Stimulated activated CD8-positive, alpha-beta memory T cell treated with anti-CD3 and anti-CD28 coated beads, Interleukin-7, amount 100 ng/mL, for 1 hour (primary cell): ENCODE measurements at places on chromosomes 11 and 22.

DNA sequence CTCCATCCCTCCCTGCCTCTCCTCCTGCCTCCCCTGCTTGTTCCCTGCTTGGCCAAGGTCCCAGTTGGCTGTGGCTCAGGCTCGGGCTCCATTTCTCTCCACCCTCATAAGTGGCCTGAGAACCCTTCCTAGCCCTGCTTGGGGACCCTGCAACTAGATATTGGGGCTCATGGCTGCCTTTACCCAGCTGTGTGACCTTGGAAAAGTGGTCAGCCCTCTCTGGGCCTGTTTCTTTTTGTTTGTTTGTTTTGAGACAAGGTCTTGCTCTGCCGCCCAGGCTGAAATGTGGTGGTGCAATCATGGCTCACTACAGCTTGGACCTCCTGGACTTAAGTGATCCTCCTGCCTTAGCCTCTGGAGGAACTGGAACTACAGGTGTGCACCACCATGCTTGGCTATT, 20.3 kb upstream of the CABP2 start:
- no peak for DNase-seq

DNA sequence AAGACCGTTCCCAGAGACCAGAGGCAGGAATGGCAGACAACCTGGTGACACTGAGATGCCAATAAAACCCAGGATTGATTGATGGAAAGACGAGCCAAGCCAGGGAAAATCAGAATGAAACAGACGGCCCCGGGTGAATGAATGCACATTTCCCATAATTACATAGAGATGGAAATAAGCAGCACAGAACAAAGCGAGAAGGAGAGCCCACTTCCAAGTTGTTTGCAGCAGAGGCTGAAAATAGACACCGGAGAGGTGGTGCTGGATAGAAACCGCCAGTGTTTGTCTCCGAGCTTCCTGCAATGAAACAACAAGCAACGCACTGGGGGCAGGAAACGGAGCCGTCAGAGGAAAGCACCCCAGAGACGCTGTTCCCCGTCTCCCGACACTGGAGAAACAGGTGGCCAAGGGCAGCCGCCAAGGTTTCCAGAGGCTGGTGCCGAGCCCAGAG, 406.8 kb downstream of the SHANK2 start:
- no peak for DNase-seq

DNA sequence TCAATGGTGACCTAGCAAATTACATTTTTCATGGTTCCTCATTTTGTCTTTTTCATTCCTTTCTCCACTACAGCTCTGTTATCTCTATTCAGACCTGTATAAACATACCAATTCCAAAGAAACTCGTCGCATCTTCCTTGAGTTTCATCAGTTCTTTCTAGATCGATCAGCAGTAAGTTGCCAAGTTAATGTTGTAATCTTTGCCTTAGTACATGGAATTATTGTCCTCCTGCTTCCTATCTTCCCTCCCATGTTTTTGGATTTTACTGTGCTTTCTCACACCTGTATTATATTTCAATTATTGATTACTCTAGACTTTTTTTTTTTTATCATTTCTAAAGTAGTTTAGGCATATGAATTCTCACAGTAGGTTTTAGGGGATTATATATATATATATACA, 69.5 kb upstream of the GRIK4 start:
- no peak for DNase-seq

GRCh38 chr11:83092488-83093384, 21.0 kb upstream of the RAB30 start:
- no peak for DNase-seq

GRCh38 chr11:120907971-120908370, 115.9 kb upstream of the TBCEL start:
- no peak for DNase-seq

DNA sequence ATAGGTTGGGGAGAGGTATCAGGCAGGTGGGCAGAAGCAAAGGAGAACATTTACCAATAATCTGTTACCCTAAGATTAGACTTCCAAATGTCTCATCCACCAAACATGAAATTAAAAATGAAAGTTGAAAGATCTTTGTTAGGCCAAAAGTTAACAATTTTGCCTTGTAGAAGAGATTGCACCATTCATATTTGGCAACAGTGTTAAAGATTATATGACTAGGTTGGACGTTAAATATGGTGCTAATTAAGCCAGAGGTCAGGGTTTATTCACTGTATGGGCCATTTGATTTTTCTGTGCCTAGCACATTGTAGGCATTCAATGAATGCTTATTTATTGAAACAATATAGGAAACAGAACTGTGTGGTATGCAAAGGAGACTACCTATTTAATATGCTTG, 126.1 kb upstream of the SLC5A12 start:
- DNase-seq, result no peak

- no peak for DNase-seq
Observed at GRCh38 chr11:86186386-86186785, 58.2 kb upstream of the EED start.

DNA sequence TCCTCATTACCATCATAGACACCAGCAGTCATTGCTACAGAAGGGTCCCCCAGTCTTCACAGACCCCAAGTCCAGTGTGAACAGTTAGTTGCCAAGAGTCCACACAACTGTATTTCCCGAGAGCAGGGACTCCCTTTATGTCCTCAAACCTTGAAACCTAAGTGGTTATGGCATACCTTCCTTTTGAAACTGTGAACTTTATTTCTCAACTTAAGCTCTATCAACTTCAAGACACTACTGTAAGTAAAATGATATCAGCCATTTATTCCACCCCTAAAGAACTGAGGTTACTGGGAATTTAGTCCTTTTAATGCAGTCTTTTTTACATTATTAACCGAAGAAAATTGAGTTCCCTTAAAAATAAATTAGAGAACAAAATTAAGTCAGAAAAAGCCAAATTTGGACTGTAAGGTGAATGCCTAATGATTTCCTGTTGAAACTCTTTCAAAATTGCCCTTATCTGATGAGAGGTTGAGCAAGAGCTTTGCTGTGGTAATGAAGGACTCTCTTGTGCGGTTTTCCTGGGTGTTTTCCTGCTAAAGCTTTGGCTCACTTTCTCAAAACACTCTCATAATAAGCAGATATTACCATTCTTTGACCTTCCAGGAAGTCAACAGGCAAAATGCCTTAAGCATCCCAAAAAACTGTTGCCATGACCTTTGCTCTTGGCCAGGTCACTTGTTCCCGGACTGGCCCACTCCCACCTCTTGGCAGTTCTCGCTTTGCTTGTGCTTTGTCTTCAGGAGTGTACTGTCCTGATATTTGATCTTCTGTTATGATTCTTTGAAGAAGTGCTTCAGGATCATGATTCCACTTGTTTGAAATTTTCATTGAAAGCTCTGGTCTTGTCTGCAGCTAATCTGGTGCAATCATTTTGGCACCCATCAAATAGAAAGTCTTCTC, 765.4 kb upstream of the ANO3 start:
- DNase-seq, result no peak
